ENCODE measurements at places on chromosomes 1 and 21. TPM values are rescaled to one million over a fixed set of nuclear protein-coding genes. Genes with fewer than 3 reads are reported as not detected.

DNA sequence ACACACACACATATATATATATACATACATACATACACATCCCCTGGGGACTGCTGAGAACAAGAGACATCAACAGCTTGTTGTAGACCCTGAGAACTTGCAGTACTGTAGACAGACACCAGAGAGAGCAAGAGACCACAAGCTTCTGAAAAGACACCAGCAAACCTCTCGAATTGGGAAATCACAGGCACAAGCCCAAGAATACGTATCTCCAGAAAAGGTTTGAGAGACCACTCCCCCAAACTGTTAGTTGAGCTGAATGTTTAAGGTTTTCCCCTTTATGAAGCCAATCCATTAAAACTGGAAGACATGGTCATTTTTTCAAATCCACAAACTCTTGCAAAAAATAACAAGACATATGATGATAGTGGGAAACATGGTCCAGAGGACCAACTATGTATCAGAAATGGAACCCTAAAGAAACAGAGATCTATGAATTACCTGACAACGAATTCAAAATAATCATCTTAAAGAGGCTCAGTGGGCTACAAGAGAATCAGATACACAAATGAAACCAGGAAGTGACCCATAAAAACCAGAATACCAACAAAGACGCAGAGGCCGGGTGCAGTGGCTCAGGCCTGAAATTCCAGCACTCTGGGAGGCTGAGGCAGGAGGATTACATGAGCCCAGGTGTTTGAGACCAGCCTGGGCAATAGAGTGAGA is 45.1 kb downstream of the SLC2A1 start:
- H3K36me3 ChIP-seq = peaks cover 6% of the 10 kb centered on the region
- no peak overlapping the region for H3K4me3 ChIP-seq
- H3K27ac ChIP-seq = peak overlapping the region; percentile 18
- peak; percentile 72 for DNase-seq

DNA sequence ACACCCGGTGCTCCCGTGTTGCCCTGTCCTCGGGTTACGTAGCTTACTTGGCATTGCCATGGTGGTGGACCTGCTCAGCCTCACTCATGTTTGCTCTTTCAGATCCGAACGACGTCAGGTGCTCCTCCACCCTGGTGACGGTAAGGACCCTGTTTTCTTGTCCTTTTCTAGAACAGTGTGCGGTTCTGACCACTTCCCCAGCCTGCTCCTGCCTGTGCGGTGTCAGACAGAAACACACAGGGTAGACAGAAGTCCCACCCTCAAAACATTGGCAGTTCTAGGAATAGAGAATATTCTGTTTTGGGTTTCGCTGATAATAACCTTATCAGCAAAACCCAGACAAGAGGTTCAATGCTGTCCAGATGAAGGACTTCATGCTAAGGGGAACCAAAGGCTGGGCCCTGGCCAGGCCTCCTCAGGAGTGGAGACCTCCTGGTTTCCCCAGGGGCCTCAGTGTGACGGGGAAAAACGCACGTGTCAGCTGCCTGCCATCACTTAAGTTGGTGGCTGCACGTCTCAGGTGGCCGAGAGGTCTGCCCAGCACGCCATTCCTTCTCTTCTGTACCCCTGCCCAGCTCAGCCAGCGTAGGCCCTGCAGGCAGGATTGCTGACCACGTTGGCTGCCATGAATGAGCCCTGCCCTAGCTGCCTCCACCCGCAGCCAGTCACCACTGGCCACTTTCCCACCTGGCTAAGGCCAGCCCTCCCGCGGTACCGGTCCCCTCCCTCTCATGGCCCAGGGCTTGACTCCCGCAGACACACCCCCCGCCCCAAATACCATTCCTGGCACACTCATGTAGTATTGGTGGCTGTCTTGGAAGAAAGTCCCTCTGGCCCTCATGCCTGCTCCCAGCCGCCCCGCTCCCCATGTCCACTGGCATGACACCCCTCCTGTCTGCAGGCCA is 33.6 kb downstream of the SLC37A1 start:
- DNase-seq = no peak
- H3K27ac ChIP-seq = no peak overlapping the region
- H3K4me1 ChIP-seq = no peaks in the 10 kb centered on the region
- no peak overlapping the region for H3K4me3 ChIP-seq

GRCh38 chr1:11882814-11883538 is 24.2 kb upstream of the NPPB start:
- no peak for DNase-seq
- H3K4me3 ChIP-seq = no peak overlapping the region
- H3K36me3 ChIP-seq = no peaks in the 10 kb centered on the region
- H3K27ac ChIP-seq = no peak overlapping the region

DNA sequence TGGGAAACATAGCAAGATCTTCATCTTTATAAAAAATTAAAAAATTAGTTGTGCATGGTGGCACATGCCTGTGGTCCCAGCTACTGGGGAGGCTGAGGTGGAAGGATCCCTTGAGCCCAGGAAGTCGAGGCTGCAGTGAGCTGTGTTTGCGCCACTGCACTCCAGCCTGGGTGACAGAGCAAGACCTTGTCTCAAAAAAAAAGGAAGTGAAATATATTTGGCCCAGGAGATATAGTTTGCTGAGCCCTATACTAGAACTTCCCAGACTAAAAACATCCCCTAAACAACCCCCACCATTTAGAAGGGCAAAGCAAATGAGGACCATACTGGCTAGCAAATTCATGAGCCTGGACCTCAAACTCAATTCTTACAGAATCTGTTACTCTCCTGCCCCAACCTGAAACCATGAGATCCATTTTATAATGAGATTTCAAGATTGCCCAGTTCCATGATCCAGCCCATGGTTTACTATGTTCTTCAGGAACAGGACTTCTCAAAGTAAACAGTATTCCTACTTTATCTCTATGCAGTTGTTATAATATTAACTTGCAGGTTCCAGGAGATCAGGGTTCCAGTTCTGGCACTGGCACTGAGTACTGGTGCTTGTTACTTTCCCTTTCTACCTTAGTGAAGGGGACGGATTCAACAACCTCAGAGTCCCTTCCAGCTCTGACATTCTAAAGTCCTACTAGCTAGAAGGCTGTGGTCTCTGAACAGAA is 48.9 kb upstream of the TADA1 start:
- H3K4me3 ChIP-seq = no peak overlapping the region
- no peak for DNase-seq
- H3K27me3 ChIP-seq = peaks cover 14% of the 10 kb centered on the region
- no peaks in the 10 kb centered on the region for H3K36me3 ChIP-seq
- no peaks in the 10 kb centered on the region for H3K4me1 ChIP-seq

DNA sequence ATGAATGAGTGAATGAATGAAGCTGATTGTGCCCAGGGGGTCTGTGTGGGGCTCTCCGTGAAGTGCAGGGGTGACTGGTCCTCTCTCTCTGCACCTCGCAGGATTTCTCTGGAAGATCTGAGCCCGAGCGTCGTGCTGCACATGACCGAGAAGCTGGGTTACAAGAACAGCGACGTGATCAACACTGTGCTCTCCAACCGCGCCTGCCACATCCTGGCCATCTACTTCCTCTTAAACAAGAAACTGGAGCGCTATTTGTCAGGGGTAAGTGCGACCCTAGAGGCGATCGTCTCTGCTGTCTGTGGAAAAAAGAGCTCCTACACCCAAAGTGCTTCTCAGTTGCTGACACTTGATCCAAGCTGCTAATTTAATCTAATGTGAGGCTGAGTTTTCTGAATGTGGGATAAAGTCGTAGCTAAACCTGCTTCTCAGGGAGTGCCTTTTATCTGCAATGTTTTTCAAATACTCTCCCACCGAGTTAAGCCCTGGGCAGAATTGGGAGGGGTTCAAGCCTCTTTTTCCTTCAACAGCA is 101.7 kb downstream of the HUNK start:
- H3K4me3 ChIP-seq = no peak overlapping the region
- H3K36me3 ChIP-seq = peaks cover 4% of the 10 kb centered on the region
- peaks cover 6% of the 10 kb centered on the region for H3K4me1 ChIP-seq
- no peaks in the 10 kb centered on the region for H3K27me3 ChIP-seq
- H3K27ac ChIP-seq = no peak overlapping the region
- no peak for DNase-seq

DNA sequence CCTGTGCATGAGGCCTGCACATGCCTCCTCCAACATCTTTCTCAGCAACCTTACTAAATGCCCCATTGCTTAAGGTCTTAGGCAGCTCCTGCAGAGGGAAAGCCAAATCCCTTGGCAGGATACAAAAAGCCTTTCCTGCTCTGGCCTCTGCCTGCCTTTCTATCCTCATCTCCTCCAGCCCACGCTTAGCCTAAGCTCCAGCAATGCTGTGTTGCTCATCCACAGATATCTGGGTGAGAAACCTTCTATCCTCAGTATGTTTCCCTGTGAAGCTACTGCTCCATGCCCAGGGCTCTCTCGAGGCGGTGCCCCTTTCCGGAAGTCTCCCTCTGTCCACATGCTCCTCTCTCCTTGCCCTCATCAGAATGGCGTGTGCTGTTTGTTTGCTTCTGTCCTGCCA is 37.0 kb upstream of the CCSAP start:
- peaks cover 1% of the 10 kb centered on the region for H3K27me3 ChIP-seq
- DNase-seq = no peak
- no peak overlapping the region for H3K4me3 ChIP-seq
- H3K27ac ChIP-seq = no peak overlapping the region
- no peaks in the 10 kb centered on the region for H3K4me1 ChIP-seq

DNA sequence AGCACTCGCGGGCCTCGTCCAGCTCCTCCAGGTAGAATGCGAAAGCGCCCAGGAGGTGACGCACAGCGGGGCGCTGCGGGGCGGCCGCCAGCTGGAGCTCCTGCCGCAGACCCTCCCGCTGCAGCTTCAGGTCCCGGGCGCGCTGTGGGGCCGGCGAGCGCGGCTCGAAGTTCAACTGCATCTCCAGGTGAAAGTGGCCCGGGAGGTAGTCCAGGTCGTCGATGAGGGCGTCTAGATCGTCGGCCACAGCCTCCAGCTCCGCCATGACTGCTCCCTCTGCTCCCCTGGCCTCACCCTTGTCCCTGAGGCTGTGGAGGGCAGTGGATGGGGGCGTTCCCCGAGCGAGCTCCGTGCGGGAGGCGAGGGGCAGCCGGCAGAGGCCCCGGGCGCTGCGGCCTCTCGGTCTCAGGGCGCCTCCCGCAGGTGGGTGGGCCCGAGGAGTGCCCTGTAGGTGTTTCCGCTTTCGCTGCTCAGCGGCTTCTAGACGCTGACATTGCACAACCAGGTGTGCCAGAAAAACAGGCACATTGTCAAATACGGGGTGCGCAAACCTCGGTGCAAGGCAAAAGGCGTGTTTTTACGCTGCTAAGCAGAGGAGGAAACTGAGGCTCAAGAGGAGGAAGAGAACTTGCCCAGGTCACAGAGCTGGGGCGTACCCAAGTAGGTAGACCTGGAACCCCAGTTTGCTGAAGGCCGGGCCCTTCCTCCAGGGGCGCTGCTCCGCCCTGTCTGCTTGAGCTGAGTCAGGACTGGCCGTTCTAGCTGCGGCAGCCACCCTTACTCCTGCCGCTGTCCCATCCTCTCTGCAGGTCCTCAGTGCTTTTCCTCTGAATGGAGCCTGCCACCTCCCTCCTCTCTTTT is at the start of gene TTC22:
Gene TTC22 (minus strand): TSS at position 425 of the 861 bp plus-strand sequence. CDS start 160 bp downstream, at position 265.
- peak; percentile 19 for DNase-seq
- H3K4me1 ChIP-seq = no peaks in the 10 kb centered on the region
- peaks cover 4% of the 10 kb centered on the region for H3K36me3 ChIP-seq

GRCh38 chr1:106603616-106604015 is 452.9 kb upstream of the PRMT6 start:
- H3K4me3 ChIP-seq = no peak overlapping the region
- H3K27ac ChIP-seq = no peak overlapping the region
- H3K27me3 ChIP-seq = no peaks in the 10 kb centered on the region
- H3K36me3 ChIP-seq = no peaks in the 10 kb centered on the region

DNA sequence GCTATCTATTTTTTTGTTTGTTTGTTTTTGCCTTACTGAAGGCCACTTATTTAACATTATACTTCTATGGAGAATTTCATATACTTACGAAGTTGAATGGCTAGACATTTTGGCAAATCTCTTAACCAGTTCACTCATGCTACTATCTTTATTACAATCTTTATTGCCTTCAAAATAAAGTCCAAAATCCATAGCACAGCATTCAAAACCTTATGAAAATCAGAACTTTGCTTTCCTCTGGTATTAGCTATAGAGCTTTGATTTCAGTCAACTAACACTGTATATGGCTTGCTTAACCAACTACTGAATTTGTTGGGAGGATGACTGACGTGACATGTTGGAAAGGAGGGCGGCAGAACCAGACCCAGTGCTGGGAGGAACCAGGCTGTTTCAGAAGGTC is 571.1 kb downstream of the LMO4 start:
- peaks cover 1% of the 10 kb centered on the region for H3K27me3 ChIP-seq
- peaks cover 7% of the 10 kb centered on the region for H3K4me1 ChIP-seq
- no peak overlapping the region for H3K4me3 ChIP-seq

- H3K27me3 ChIP-seq = peaks cover 3% of the 10 kb centered on the region
- no peak overlapping the region for H3K4me3 ChIP-seq
- peak; percentile 72 for DNase-seq
Measured at GRCh38 chr1:202656951-202657646, 53.2 kb downstream of the SYT2 start.

Gene S100A1
- total RNA-seq = not detected

Gene NBPF10
- 0.26 TPM for total RNA-seq

DNA sequence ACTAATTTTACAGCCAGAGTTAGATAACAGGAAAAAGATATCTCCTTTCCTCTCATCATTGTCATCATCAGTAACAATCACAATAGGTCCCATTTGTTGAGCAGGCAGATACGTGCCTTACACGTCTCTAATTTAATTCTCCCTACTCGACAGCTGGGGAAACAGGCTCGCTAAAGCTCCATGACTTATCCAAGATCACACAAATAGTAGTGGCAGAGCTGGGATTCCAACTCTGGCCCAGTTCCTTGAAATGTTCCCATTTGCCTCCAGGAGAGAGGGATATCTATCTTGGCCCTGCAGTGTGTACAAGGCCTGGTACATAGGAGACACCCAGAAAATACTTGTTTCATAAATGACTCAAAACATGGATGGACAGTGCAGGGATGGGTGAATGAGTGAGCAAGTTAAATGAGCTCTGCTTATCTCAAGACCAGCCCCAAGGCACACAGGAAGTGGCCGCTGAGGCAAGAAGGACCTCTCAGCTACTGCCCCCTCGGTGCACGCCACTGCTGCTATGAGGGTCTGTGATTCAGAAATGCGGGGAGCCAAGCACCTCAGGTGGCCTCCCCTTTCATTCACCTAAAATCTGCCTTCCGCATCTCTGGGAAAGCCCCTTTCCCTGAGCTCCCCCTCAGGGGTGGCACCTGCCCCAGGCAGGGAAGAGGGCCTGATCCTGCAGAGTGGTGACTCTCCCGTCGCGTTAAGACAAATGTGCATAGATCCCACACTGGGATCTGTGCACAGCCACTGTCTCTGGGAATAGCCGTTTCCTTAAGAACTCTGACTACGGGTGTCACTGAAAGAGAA is 3.6 kb downstream of the KCNN3 start:
- DNase-seq = no peak
- H3K36me3 ChIP-seq = peaks cover 7% of the 10 kb centered on the region
- H3K27ac ChIP-seq = peak overlapping the region; percentile 44
- H3K4me1 ChIP-seq = peaks cover 72% of the 10 kb centered on the region

Gene PLA2G2A
- total RNA-seq = not detected

Gene S1PR1
- 79.1 TPM for total RNA-seq

Gene SPRR2E
- total RNA-seq = not detected

GRCh38 chr1:245469734-245470133 is 314.9 kb downstream of the KIF26B start:
- H3K4me1 ChIP-seq = no peaks in the 10 kb centered on the region
- no peak overlapping the region for H3K4me3 ChIP-seq
- H3K36me3 ChIP-seq = no peaks in the 10 kb centered on the region
- no peak for DNase-seq
- H3K27me3 ChIP-seq = peaks cover 2% of the 10 kb centered on the region
- no peak overlapping the region for H3K27ac ChIP-seq

Gene FMO4
- 2.4 TPM for total RNA-seq

- H3K4me1 ChIP-seq = no peaks in the 10 kb centered on the region
- H3K36me3 ChIP-seq = no peaks in the 10 kb centered on the region
- H3K4me3 ChIP-seq = no peak overlapping the region
- no peak overlapping the region for H3K27ac ChIP-seq
- H3K27me3 ChIP-seq = no peaks in the 10 kb centered on the region
- no peak for DNase-seq
Measured at GRCh38 chr1:111769517-111770146, 13.9 kb downstream of the DDX20 start.
